Esophagus squamous epithelium (tissue), 5 donors: ENCODE measurements at places on chromosomes 4 and X.

GRCh38 chr4:159871141-159871540 lies 768.3 kb downstream of the RAPGEF2 start:
- H3K4me3 ChIP-seq: no peak overlapping the region
- no peaks in the 10 kb centered on the region for H3K4me1 ChIP-seq
- H3K27me3 ChIP-seq: no peaks in the 10 kb centered on the region
- H3K27ac ChIP-seq: no peak overlapping the region

DNA sequence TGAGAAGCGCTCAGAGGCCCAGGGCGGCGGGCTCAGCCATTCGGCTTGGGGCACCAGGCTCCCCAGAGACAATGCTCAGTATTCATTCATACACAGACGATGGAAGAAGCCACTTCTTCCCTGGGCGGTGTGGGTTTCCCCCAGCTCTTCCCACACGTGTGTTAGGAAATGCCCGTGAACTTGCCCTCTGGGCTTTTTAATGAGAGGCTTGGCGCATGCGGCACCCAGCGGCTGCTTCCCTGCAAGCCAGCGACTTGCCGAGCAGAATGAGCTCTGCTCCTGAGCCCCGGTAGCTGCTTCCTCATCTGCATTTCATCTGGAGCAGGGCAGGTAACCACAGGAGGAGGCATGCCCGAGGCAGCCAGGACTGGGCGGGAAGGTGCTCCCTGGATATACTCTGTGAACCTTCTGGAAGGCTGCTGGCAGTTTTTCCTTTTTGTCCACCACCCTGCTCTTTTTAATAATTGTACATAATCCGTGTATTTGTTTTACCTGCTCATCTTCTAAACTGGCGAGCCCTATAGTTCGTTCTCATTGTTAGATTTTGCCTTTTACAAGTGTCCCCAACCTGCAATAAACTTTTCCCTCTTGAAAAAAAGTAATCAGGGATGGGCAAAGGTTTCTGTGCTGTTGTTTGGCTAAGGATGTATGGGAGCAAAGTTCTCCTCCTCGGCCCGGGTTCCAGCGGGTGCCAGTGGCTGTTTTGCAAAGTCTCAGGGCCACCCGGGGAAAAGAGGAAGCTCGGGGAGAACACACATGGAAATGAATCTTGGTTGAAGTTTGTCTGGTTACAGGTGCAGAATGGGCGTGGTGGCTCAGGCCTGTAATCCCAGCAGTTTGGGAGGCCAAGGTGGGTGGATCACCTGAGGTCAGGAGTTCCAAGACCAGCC lies 178.8 kb downstream of the DCLK2 start:
- DNase-seq: no peak
- no peak overlapping the region for H3K27ac ChIP-seq
- no peaks in the 10 kb centered on the region for H3K4me1 ChIP-seq
- H3K27me3 ChIP-seq: no peaks in the 10 kb centered on the region
- H3K36me3 ChIP-seq: no peaks in the 10 kb centered on the region

DNA sequence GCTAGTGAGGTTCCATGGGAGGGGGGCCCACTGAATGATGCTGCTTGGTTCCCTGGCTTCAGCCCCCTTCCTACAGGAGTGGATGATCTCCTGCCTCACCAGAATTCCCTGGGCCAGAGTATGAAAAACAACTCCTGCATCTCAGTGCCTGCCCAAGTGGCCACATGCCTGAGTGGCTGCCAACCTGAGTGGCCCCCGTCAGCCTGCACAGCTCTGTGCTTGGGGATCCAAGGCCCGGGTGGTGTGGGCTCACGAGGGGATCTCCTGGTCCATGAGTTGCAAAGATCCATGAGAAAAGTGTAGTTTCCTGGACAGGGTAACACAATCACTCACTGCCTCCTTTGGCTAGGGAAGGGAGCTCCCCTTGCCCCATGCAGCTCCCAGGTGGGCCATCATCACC lies 17.1 kb downstream of the STPG2 start:
- no peak for DNase-seq
- no peaks in the 10 kb centered on the region for H3K4me1 ChIP-seq
- no peak overlapping the region for H3K4me3 ChIP-seq
- H3K27me3 ChIP-seq: no peaks in the 10 kb centered on the region
- H3K27ac ChIP-seq: no peak overlapping the region

DNA sequence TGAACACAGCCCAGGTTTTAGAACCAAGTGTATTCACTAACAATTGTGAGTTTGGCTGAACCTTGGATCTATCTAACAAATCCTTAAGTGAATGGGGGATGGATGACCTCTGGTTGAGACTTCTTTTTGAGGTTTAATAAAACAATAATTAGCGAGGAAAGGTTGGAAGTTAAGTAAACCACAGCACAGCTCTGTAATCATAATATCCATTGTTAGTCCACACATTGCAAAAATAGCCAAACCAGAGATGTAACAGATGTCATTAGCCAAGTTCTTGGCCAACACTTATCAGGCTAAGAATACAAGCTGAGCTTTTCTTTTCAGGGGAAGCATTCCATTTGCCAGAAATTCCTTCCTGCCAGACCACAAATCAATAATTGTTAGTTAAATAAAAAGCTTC lies 59.1 kb downstream of the FREM3 start:
- H3K27me3 ChIP-seq: no peaks in the 10 kb centered on the region
- H3K4me1 ChIP-seq: no peaks in the 10 kb centered on the region
- no peak overlapping the region for H3K4me3 ChIP-seq
- no peak overlapping the region for H3K27ac ChIP-seq
- no peaks in the 10 kb centered on the region for H3K36me3 ChIP-seq
- DNase-seq: no peak

DNA sequence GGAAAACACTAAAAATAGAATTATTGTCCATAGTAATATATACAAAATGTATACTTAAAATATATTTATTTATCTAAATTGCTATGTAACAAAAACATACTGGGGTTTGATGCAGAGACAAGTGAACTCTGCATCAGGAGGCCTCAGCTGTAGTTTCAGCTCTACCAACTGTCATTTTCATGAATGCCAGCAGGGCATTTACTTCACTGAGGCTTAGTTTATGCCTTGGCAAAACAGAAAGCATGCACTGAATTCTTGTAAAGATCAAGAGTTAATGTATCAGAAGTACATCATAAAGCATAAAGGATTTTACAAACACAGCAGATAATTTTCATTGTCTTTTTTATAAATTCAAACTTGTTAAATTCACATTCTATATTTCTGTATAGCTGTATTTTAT lies 577.0 kb downstream of the C4orf33 start:
- H3K4me3 ChIP-seq: no peak overlapping the region
- H3K36me3 ChIP-seq: no peaks in the 10 kb centered on the region
- no peaks in the 10 kb centered on the region for H3K4me1 ChIP-seq
- H3K27me3 ChIP-seq: no peaks in the 10 kb centered on the region
- no peak for DNase-seq
- no peak overlapping the region for H3K27ac ChIP-seq

DNA sequence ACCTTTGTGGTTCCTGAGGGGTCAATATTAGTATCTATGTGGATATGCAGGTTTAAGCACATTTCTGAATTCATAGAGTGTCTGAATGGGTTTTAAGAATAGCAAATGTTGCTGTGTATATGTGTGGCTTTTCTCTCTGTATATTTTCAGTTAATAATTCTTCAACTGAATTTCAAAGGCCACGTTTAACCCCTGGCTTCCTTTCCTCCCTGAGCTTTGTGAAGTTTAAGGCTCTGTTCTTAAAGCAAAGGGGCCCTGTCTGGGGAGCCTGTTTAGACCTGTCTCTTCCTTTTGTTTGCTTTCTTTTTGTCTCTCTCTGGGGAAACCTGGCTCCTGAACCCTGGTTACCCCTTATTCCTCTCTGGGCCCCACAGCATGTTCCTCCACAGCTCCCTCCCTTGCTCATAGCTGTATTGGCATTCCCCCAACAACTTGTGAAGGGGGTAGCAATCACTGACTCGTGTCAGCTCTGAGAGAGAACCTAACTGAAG lies 139.1 kb downstream of the COL4A6 start:
- no peaks in the 10 kb centered on the region for H3K36me3 ChIP-seq
- H3K4me1 ChIP-seq: peaks cover 14% of the 10 kb centered on the region
- H3K27me3 ChIP-seq: no peaks in the 10 kb centered on the region
- H3K4me3 ChIP-seq: no peak overlapping the region
- no peak overlapping the region for H3K27ac ChIP-seq

- H3K27ac ChIP-seq: peak overlapping the region; percentile 87
- peak overlapping the region; percentile 62 for H3K4me3 ChIP-seq
- H3K36me3 ChIP-seq: peaks cover 4% of the 10 kb centered on the region
- H3K27me3 ChIP-seq: no peaks in the 10 kb centered on the region
- H3K4me1 ChIP-seq: peaks cover 43% of the 10 kb centered on the region
Observed at GRCh38 chrX:47561659-47562151, 700 bp downstream of the ARAF start.

DNA sequence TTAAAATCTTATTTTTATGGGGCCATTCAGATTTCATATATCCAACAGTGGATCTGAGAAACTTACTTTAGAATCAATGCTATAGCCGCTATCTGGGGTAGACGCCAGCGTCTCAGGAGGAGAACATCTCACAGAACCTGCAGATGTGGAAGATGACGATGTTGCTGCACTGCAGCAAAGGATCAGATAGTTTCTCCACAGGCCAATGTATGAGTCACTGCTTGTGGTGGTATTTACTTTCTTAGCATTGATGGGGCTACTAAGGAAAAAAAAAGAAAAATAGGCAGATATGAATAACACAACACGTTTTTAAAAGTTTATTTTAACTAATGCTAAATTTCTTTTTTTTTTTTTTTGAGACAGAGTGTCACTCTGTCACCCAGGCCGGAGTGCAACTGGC lies 85.9 kb downstream of the ZAR1 start:
- no peaks in the 10 kb centered on the region for H3K4me1 ChIP-seq
- H3K27ac ChIP-seq: no peak overlapping the region
- no peaks in the 10 kb centered on the region for H3K27me3 ChIP-seq
- H3K4me3 ChIP-seq: no peak overlapping the region
